ENCODE measurements at places on chromosomes 4 and X.

DNA sequence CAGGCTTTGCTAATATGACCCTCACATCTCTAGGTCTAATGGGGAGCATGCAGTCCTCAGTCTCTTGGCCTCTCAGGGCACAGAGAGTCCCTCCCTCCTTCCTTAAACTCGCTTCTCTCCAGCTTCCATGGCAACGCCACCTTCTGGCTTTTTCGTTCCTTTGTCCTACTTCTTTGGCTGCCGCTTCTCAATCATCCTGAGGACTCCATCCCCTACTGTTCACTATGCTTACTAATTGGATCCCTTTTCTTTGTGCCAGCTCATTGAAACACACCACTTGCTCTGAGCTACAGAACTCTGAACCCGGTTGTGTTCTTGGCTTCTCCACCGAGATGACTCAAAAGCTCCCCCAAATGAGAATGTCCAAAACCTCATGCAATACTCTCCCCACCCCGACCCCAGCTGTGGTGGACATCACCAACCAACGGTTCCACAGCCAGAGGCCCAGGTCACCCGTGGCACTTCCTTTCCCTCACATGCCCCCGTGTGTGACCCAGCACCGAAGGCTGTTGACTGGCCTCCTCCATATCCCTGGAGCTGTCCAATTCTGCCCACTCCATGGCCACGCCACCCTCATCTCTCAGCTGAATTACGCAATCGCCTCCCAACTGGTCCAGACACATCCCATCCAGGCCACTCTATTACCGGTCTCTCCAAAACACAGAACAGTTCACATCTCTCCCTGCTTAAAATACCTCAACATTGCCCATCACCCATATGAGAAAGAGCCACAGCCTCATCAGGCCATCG is 34.7 kb downstream of the CRMP1 start:
- DNase-seq = no peak

GRCh38 chrX:40262157-40263013 is 164.6 kb upstream of the BCOR start:
- DNase-seq = no peak

DNA sequence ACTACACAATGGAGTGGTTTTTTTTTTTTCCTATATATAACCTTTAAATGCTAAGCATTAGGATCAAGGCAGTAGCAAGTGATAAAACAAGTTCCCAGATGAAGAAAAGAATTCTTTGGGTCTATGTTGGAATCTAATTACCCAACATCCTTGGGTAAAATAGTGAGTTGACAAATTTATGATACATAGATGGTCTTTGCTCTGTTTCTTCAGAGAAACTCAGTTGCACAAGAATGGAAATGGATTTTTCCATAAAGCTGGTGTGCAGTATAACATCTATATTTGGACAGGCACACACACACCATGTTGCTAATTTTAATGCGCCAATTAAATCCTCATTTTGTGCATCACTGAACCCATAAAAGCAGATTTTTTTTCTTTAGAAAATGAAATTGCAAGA is 137.0 kb upstream of the MED14 start:
- no peak for DNase-seq

GRCh38 chrX:40177942-40178715 is 80.4 kb upstream of the BCOR start:
- no peak for DNase-seq

DNA sequence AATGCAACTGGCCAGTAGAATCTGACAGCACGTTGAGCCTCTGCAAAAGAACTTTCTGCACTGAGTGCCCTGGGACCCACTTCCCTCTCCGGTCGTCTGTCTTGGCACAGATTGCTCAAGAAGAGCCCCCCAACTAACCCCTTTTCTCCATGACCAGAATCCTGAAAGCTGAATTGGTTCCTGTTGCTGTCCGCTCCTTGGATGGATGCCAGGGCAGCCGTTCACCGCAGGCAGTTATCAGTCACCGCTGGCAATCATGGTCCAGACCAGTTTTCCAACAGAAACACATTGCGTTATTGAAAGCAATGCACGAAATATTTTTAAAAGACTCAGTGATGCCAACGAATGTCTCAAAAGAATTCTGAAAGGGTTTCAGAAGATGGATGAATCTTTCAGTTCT is 733.7 kb upstream of the FRG1 start:
- no peak for DNase-seq

DNA sequence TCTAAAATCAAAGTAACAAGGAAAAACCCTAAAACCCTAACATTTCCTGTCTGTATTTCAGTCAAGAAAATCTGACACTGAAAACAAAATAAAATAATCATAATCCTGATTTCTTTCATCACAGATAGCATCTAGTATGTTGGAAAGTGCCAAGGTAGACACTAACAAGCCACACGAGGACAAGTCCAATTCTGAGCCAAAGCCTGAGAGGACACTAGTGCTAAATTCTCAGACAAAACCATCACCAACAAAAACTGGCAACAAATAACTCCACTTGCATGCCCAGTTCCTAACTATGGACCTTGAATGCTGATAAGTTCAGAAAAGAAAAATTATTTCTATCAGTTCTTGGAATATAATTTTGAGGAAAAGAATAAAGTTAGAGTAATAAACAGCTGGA is 113.7 kb downstream of the MANBA start:
- DNase-seq = no peak

GRCh38 chr4:109947457-109947856 is 34.8 kb downstream of the EGF start:
- no peak for DNase-seq

DNA sequence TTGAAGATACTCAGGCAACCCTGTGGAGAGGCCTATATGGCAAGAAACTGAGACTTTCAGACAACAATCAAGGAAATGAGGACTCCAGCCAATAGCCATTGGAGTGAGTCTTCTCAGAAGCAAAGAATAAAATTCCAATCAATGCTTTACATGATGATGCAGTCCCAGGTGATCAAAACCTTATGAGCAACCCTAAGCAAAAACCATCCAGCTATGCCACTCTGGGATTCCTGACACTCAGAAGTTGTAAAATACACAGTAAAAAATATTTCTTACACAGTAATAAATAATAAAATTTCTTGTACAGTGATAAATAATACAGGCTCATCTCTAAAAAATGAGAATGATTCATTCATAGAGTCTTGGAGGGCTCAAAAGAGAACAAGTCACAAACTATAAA is 150.6 kb downstream of the IL15 start:
- no peak for DNase-seq

- no peak for DNase-seq
These were observed 1.0 kb upstream of the TMEM131L start for GRCh38 chr4:153465140-153465539.

GRCh38 chr4:16016536-16016935 is 53.6 kb upstream of the FGFBP2 start:
- no peak for DNase-seq

DNA sequence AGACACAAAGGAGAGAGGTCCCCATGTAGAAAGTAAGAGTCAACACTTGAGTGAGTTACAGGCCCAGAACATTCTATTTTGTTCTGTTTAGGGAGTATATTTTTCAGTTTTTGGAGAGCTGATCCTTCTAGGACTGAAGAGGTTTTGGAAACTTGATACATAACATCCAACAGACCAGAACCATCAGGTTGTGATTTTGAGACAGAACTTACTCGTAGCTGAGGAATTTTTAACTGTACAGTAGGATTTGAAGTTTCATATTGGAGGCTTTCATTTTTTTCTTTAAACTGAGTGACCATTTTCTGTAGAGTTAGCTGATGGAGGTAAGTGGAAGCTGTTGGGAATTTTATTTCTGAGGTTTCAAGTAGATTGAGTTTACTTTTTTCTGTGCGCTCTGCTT is 73.3 kb downstream of the NCAPG start:
- DNase-seq = no peak

GRCh38 chr4:17117746-17118145 is 219.3 kb upstream of the LDB2 start:
- no peak for DNase-seq

DNA sequence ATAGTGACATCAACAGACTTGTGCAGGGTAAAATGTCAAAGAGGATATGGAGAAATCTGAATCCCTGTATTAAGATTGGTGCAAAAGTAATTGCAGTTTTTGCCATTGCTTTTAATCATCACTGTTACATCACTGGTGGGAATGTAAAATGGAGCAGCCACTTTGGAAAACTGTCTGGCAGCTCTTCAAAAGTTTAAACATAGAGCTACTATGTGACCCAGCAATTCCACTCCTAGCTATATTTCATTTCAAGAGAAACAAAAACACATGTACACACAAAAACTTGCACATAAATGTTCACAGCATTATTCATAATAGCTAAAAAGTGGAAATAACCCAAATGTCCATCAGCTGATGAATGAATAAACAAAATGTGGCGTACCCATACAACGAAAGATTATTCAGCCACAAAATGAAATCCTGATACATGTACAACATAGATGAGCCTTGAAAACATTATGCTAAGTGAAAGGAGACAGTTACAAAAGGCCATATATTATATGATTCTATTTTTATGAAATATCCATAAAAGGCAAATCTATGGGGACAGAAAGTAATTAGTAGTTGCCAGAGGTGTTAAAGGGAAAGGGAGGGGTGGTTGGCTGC is 106.4 kb downstream of the AMELX start:
- DNase-seq = no peak

Measured in activated naive CD8-positive, alpha-beta T cell treated with anti-CD3 and anti-CD28 coated beads, Interleukin-2, amount 50 U/mL, for 16 hours (primary cell).